ENCODE measurements at places on chromosomes 5 and 9.

DNA sequence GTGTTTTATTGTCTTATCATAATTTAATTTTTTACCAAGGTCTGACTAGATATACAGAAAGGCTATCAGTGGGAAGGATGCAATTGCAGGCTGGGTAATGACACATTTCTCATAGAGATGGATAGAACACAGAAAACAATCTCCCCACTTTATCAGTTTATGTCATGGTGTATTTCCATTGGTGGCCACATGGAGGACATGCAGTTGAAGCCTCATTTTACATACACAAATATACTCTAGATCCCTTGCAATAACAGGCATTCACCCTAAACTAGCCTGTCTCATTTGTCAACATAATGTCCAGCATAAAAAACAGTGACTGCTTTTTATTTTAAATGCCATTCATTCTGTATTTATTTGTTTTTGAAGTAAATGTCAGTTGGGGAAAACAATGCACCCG, 526.3 kb downstream of the GABRG2 start:
- DNase-seq = no peak

- no peak for DNase-seq
Observed at GRCh38 chr5:123819386-123819785, 307.4 kb downstream of the CSNK1G3 start.

DNA sequence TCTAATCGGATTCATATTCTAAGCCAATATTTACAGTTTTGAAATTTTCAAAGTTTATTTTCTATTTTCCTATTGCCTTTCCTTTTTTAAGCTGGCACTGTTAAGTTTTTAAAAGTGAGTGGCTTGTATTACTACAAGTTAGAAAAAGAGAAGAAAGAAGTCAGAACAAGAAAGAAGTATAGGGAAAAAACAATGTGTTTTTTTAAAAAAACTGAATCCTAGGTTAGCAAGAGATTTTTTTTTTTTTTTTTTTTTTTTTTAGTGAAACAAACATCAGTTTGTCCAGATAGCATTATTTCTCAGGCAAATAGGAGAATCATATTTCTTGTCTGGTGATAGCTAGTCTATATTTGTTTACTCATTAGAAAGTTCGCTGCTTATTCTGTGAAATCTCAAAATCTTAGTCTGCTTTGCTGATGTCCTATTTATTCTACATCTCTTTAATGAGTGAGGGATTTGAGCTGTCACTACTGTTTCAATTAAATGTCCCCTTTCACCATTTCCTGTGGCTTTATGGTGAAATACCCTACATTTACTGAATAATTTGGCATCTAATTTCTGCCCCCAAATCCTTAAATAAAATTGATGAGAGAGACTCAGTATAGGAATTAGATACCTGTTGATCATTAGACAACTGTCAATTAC, 19.1 kb upstream of the LMNB1 start:
- no peak for DNase-seq

GRCh38 chr9:35579130-35579529, 25.9 kb upstream of the TESK1 start:
- no peak for DNase-seq

- no peak for DNase-seq
Observed at GRCh38 chr9:137479892-137480685, 21.0 kb upstream of the NSMF start.

- no peak for DNase-seq
Observed at GRCh38 chr5:124236361-124237205, 509.9 kb downstream of the ZNF608 start.

GRCh38 chr9:1962122-1962521, 53.0 kb upstream of the SMARCA2 start:
- no peak for DNase-seq

GRCh38 chr5:179238628-179238970, 106.7 kb downstream of the ADAMTS2 start:
- no peak for DNase-seq

All from heart left ventricle (tissue), 16 donors.